ENCODE measurements at places on chromosomes 2 and 18. TPM values are rescaled to one million over a fixed set of nuclear protein-coding genes. Genes with fewer than 3 reads are reported as not detected.
A peak's percentile ranks its signal among the peaks of the same experiment; 100 is the strongest.

The DTNA gene
- 110 TPM for total RNA-seq

The NYAP2 gene
- not detected for total RNA-seq

The TRMT61B gene
- total RNA-seq = 16.0 TPM

The CYP27A1 gene
- total RNA-seq = 18.7 TPM

The PSTPIP2 gene
- 8.9 TPM for total RNA-seq

The SCYGR4 gene
- not detected for total RNA-seq

The GATA6 gene
- total RNA-seq = 32.7 TPM

The DPY30 gene
- total RNA-seq = 45.5 TPM

The NOL4 gene
- 0.38 TPM for total RNA-seq

The COBLL1 gene
- 92.6 TPM for total RNA-seq

The EHD3 gene
- 17.4 TPM for total RNA-seq

GRCh38 chr2:110166266-110166665 lies 38.5 kb downstream of the NPHP1 start:
- DNase-seq = no peak

- peak; percentile 80 for DNase-seq
Measured at GRCh38 chr2:120775801-120776589, 40.3 kb downstream of the GLI2 start.

- DNase-seq = no peak
Measured at GRCh38 chr2:174300114-174300513, 34.6 kb upstream of the SP9 start.

GRCh38 chr2:95343429-95344214 lies 46.5 kb downstream of the KCNIP3 start:
- DNase-seq = peak; percentile 64

DNA sequence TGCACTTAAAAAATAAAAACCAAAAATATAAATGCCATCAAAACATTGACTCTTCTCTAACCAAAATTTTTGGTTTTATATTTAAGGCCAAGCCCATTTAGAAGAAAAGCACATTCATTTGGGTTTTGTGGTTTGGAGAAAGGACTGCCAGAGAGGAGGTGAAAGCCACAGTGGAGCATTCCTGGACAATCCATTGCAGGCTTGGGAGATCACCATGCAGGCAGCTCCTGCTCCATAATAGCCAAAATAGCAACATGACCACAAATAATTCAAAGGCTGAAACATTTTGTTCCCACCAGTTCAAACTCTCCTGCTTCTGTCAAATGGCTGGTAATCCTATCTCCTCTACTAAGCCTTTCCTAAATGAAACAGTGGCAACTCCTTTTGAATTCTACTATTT lies 73.5 kb downstream of the GALNT3 start:
- DNase-seq = no peak

GRCh38 chr2:27191070-27191829 lies 20.6 kb upstream of the ATRAID start:
- no peak for DNase-seq

DNA sequence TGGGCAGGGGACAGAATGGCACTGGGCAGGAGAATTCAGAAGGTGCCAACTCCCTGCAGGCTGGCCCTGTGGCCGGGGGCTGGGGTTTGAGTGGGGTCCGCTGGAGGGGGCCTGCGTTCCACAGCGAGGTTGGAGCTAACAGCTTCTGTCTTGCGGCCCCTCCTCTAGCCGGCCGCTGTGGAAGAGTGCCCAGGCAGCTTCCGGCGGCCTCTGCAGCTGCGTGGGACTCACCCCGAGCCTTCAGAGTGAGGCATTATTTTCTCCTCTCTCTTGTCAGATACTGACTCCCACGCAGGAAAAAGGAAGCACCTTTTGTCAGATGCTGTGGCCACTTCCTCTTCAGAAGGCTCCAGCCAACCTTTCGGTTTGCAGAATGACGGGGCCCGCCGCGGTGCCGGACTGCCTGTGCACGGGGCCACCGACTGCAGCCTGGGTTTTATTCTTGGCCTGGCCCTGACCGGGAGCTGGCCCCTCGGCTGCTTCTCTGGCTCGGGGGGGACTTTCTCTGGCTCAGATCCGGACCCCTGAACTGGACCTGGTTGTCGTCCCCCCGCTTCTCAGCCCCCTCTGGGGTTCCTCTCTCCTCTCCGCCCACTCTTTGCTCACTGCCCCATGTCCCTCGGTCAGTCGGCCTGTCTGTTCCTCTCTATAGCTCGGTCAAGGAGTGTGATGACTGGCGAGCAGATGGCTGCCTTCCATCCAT lies 40.1 kb downstream of the ARHGAP25 start:
- peak; percentile 91 for DNase-seq

- DNase-seq = no peak
Measured at GRCh38 chr2:222656526-222657446, 894 bp upstream of the FARSB start.

DNA sequence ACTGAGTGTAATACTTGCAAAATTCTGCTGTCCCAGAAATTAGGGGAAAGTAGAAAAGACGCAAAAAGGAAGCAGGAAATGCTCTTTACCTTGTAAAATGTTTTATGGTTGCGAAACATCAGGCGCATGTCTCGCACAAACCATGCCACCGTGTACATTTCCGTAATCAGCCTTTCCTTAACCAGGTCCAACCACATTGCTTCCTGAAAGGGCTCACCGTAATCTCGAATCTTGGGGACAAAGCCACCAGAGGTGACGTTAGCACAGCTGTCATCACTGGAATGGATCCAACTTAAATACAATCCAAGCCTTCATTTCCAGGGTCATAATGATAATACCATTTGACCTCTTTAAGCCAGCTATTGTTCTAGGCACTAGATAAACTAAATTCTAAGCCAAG lies 49.3 kb downstream of the SP110 start:
- DNase-seq = no peak

GRCh38 chr2:143764261-143764660 lies 635.0 kb downstream of the ARHGAP15 start:
- DNase-seq = no peak

- DNase-seq = no peak
Measured at GRCh38 chr2:46101557-46102220, 195.5 kb upstream of the EPAS1 start.

- DNase-seq = no peak
Measured at GRCh38 chr2:65017335-65017734, 28.1 kb downstream of the SLC1A4 start.

DNA sequence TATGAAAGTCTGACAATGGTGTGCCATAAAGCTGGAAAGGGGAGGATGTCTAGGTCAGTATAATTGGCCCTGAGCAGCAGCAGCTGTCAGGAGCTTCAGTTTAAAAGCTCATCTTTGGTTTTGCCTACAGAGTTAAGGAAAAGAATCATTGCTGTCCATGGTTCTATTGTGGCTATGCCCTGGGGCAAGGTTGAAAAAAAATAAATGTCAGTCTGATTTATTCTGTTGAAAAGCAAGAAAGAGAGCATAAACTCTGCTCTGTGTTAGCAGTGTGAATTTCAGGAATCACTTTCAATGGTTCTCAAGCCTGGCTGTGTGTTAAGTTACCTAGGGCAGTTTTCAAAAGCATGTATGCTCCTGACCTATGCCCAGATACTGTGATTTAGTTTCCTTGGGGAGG lies 446.7 kb downstream of the SETBP1 start:
- DNase-seq = no peak

DNA sequence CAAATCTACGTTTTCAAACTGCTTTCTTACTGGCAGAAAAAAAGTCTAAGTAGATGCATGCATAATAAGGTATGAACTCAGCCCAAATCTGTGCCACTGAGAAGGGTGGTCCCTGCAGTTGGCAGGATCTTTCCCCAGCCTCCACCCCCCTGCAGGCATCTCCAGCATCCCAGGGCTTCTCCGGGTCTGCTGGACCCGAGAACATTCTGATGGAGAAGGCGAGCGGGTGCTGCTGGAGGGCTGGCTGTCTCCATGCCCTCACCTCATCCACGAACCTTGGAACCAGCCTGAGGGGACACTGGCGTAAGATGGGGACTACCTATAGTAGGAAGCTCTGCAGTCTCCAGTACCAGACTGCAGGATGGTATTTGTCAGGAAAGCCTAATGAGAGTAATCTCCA lies 198.9 kb downstream of the HDAC4 start:
- DNase-seq = peak; percentile 46

DNA sequence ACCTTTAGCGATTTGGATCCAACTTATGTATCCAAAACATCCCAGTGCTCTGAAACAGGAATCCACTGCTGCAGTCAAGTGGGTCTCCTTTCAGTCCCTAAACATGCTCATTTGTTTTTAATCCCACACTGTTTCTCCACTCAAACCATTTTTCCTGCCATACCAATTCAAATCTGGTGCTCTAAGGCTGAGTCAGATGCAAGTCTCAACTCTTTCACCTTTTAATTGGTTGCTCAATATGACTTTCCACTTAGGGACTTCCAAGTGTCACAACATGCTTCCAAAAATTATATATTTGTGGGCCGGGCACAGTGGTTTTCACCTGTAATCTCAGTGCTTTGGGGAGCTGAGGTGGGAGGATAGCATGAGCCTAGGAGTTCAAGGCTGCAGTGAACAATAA lies 113.4 kb upstream of the TANK start:
- DNase-seq = no peak

DNA sequence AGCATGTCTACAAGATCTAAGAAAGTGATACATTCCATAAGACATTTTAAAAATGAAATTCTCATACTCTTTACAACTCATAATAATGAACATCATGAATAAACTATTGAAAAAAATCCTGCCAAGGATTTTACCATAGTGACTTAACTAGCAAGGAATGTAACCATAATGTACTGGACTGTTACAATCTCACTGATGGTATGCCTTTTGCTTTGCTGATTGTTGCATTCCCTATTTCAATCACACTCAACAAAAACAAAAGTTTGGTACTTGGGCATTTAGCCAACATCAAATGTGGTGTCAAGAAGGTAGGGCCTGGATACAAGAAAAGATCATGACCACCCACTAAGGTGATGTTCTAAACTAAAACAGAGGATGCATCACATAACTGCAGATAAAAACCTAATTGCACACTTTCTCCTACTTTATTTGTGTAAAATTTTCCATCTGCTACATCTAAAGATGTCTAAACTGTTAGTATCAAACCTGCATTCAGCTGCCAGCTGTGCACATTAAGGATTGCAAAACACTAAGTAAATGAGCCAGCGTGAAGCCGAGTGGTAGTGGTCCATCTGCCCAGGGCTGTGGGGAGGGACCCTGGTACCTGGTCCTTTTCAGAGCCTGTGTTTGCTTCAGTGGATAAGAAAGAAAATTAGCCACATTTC lies 564.4 kb downstream of the ZEB2 start:
- DNase-seq = no peak

- DNase-seq = no peak
Measured at GRCh38 chr18:35826477-35826876, 146.0 kb upstream of the RMP24 start.

- DNase-seq = no peak
Measured at GRCh38 chr2:70182689-70183088, 8.1 kb downstream of the C2orf42 start.

DNA sequence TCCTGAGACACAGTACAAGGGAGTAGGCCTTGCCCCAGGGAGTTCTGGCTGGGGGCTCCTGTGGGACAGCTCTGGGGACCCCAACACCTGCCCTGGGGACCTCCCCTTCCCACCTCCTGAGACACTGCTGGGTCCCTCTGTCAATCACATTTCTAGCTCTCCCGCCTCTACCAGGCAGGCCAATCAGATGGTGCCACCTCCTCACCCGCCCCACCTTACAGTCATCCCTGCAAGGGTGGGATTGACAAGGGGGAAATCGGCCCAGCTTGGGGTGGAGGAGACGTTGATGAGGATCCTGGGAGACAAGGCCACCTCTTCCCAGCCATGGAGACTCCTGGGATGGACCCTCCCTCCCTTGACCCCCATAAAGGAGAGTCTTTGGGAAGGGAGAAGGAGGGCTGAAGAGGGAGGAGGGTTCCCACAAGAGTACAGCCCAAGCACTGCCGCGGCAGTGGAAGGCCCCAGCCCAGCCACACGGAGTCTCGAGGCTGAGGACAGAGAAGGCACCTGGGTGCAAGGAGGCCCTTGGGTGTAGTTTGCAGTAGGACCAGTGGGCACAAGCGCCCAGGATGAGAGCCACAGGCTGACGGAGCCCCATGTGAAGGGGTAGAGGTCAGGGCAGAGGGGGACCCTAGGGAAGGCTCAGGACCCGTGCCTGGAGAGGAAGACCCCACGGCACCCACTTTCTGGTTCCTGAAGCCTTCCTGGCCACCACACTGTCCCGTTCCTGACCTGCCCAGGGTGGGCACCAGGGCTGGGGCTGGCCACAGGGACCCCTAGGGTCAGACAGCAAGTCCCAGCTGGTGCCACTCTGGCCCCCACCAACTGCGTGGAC lies 109.9 kb upstream of the OTOS start:
- peak; percentile 72 for DNase-seq

GRCh38 chr2:102892698-102893310 lies 131.0 kb downstream of the TMEM182 start:
- DNase-seq = no peak

DNA sequence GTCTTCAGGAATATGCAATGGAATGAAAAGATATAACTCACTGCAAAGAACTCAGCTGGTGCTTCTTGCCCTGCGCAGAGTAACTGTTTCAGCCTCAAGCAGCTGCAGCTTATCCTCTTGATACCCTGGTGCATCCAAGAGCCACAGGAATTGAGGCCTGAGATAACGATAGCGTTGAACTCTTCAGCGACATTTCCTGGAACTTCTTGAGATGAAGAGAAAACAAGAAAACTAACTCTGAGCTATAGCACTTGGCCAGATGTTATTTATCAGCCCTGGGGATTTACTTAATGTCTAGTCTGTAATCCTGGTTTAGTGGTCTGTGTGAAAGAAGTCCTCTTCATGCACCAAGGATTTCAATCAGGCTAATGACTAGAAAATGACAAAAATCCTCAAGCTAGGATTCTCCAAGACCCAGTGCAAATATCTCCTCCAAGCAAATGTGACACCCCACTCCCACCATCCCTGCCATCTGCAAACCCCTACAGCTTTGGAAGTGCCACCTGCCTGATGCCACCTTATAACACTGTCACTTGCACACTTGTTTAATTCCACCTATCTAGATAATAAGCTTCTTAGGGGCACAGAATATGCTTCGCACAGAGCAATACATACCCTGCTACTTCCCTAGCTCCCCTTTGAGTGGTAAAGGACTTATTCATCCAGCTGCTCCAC lies 40.6 kb downstream of the EHD3 start:
- DNase-seq = no peak

DNA sequence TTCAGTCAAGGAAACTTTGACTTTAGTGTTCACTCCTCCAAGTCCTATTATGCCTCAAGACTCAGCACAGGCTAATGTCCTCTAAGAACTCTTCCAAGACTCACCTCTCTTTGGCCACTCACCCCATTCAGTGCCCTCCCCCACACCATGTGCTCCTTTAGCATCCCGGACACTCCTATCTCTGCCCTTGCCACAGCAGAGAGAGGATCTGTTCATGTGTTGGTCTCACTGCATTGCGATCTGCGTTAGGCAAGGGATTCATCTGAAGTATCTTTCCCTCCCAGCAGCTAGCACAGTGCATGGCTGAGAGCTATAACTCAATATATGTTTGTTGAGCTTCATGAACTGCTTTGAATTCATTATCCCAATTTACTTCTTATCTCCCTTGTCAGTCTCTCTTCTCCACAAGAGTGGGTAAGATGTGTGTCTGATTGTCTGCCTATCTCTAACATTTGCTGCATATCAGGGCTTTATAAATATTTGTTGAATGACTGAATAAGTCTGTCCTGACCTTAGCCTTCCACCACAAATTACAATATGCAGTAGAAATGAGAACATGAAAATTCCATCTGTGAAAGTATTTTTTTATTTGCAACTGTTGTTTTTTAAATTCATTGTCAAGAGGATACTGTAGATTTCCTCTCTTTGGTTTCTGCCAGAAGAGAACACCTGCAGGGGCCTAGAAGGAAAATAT lies 179.9 kb upstream of the NCKAP5 start:
- DNase-seq = no peak

- peak; percentile 47 for DNase-seq
Measured at GRCh38 chr2:233065954-233066470, 5.9 kb downstream of the INPP5D start.

All from posterior vena cava (tissue), 2 donors.